Occipital lobe (tissue), 3 donors: ENCODE measurements at places on chromosomes 13 and 19. TPM values are rescaled to one million over a fixed set of nuclear protein-coding genes. Genes with fewer than 3 reads are reported as not detected.

GRCh38 chr19:5114727-5115126 is 145.8 kb downstream of the KDM4B start:
- no peak for DNase-seq

DNA sequence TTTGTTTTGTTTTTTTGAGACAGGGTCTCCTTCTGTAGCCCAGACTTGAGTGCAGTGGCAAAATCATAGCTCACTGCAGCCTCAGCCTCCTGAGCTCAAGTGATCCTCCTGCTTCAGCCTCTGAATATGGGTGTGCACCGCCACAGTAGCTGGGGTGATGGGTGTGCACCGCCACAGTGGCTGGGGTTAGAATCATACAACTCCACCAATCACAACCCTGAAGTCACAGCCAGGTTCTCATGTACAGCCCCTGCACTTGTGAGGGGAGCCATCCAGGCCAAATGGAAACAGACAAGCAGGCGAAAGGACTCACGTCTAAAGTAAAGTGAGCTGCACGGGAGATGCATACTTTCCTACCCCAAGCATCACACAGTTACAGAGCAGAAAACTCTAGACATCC is 63.1 kb upstream of the RANBP3 start:
- DNase-seq: no peak

Gene FOXA3
- not detected for total RNA-seq

DNA sequence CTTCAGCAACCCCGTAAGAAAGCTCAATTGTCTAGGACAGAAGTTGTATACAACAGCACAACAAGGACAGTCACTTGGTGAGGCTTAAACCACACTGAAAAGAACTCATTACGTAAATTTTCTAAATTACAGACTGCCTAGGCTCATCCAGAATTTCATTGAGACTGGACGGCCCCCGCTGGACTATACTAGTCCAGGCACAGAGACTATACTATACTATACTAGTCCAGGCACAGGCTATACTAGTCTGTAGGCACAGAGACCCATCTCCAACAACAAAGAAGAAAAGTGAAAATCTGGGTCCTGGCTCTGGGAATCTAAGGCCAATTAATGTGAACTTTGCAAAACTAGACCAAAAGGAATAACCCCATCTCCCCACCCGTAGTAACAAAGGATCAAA is 700 bp downstream of the ZNF816 start:
- no peak for DNase-seq

Gene OVOL3
- not detected for total RNA-seq

Gene SOX1
- total RNA-seq: 8.3 TPM
